ENCODE measurements at places on chromosomes 3 and 15. TPM values are rescaled to one million over a fixed set of nuclear protein-coding genes. Genes with fewer than 3 reads are reported as not detected.

- no peak for DNase-seq
These were observed 37.3 kb downstream of the CACNA1D start for GRCh38 chr3:53531749-53532148.

GRCh38 chr15:80989081-80989517, 520 bp downstream of the MESD start:
- DNase-seq, result peak; percentile 52

DNA sequence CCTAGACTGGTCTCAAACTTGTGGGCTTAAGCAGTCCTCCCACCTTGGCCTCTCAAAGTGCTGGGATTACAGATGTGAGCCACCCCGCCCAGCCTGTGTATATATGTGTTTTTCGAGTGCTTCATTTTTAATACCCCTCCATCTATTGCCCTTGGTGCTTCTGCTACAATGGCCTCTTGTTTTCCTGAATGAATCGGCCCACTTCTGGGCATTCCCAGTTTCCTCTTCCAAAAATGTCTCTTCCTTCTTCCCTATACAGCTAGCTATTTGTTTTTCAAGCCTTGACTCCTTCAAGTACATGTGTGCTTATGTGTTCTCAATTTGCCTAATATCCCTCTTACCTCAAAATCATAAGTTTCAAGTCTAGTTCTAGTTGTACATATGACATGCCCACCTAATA, 16.7 kb downstream of the DIPK2A start:
- DNase-seq, result no peak

GRCh38 chr15:61390138-61390537, 161.0 kb upstream of the RORA start:
- peak; percentile 1 for DNase-seq

GRCh38 chr3:15007681-15008141, 57.4 kb downstream of the MRPS25 start:
- DNase-seq, result no peak

DNA sequence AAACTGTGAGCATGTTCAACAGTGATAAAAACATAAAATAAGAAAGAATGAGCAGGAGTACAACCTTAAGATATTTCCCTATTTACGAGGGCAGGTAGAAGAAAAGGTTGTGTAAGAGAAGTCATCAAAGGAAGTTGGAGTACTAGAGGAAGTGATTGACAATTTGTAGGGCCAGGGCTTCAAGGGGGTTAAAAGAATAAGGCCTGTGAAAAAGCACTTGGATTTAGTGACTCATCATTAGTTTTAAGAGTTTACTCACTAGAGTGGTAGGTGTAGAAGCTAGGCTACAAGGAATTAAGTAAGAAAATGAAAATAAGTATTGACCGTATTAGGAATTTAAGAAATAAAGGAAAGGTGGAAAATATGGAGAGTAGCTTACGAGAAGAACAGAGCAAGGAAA, 23.6 kb downstream of the KCNMB3 start:
- DNase-seq, result peak; percentile 73

GRCh38 chr3:126309165-126309564, 48.0 kb downstream of the KLF15 start:
- DNase-seq, result no peak

GRCh38 chr15:87045746-87046145, 966.1 kb downstream of the AGBL1 start:
- DNase-seq, result peak; percentile 8

- peak; percentile 71 for DNase-seq
These were observed 127.0 kb downstream of the TFDP2 start for GRCh38 chr3:142022381-142022780.

GRCh38 chr3:138945709-138946662, 951 bp downstream of the FOXL2 start:
- no peak for DNase-seq

- no peak for DNase-seq
These were observed 228.3 kb downstream of the EPHA3 start for GRCh38 chr3:89335693-89336092.

Gene SAMMSON
- not detected for total RNA-seq
